ENCODE measurements at places on chromosomes 7 and 10.

GRCh38 chr7:20784388-20785156 is 2.1 kb downstream of the SP8 start:
- no peak for DNase-seq

- DNase-seq = no peak
These were observed 90.0 kb downstream of the PLXNA4 start for GRCh38 chr7:132486274-132486610.

DNA sequence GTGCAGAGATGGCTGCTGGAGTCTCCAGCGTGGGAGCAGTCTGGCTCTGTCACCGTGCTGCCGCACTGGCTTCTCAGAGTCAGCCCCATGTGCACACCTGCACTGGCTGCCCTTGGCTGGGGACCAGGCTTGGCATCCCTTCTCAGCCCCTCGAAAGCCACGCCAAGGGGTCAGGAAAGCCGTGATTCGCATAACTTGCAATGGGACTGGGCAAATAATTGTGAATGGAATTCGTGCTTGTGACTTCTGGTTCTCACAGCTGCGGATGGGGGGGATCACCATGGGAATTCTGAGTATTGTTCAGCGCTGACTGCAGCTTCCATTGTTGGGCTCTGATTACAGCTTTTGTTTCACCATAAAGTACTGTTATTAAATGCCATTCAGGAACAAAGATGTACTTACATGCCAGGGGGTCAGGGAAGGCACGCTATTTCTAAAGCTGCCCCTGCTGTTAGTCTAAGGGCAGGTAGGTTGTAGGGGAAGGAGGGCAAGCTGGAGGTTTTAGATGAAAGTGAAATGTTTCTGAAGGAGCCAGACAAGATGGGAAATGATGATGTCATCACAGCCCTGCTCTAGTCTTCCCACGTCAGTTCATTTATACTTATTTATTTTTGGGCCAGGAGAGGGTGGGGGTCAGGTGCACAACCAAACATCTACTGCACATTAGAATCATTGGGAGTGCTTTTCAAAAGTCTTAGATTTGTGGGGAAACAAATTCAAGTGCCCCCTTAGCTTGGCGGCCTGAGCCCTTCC is 5.8 kb upstream of the PLEKHA1 start:
- no peak for DNase-seq

GRCh38 chr7:30880941-30881340 is 30.7 kb upstream of the AQP1 start:
- DNase-seq = no peak

DNA sequence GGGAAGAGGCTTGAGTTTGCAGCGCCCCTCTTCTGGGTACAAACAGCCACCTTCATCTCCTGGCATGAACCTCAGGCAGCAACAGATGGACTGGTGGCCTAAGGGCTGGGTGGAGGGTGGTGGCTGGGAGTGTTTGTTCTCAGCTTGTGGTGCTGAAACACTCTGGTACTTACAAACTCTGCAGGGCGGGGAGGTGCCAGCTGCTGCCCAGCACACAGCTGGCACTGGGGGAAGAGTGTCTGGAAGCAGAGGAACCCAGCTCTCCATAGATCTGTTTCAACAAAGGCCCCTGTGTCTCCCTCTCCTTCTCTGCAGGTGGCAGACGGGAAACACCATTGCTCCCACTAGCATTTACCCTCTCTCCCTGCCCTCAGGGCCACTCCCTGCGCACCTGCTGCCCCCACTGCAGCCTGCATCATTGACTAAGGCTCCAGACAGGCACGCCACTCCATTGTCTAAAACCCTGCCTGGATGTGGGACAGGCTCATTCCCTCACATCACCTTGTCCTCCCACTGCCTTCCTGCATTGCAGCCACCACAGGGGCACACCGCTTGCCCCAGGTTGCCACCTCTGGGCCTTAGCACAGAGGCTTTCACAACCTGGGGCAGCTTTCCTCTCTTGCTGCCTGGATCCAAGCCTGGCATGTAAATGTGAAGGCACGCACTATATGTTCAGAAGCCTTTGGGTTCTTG is 6.5 kb downstream of the ARHGAP22 start:
- peak; percentile 63 for DNase-seq

DNA sequence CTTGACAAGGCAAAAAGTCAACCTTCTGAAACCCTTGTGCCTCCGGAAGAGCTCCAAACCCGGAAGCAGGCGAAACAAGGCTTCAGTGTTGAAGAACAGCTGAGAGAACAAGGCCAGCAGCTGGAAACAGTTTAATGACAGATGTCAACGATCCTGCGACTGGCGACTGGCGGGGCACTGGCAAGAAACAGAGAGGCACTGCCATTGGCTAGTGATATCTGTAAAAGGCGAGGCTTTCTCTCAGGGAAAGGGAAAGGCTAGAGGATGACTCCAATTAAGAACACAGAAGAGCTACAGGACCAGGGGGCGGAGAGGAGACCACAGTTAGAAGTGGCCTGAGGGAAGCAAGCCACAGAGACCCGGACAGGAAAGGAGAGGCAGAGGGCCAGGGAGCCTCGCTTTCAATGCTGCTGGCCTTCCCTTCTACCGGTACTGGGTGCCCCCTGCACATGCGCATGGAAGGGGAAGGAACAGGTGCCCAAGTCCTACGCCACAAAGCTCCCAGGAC is 19.4 kb downstream of the ITGB1 start:
- DNase-seq = peak; percentile 46

DNA sequence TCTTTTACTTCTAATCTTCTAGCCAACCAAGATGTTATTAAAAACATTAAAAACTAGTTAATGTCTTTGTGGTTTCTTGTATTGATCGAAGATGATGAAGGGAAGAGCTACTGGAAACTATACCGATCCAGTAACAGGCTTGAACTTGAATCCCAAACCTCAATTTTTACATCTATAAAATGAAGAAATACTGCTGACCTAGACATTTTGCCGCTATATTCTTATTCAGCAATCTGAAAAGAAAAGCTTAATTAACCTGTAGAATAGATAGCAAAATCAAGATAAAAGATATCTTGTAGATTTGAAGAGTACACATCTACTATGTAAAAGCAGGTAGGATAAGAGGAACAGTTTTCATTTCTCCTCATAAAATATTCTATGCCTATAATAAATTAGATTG is 326.1 kb upstream of the LRRN3 start:
- DNase-seq = no peak

DNA sequence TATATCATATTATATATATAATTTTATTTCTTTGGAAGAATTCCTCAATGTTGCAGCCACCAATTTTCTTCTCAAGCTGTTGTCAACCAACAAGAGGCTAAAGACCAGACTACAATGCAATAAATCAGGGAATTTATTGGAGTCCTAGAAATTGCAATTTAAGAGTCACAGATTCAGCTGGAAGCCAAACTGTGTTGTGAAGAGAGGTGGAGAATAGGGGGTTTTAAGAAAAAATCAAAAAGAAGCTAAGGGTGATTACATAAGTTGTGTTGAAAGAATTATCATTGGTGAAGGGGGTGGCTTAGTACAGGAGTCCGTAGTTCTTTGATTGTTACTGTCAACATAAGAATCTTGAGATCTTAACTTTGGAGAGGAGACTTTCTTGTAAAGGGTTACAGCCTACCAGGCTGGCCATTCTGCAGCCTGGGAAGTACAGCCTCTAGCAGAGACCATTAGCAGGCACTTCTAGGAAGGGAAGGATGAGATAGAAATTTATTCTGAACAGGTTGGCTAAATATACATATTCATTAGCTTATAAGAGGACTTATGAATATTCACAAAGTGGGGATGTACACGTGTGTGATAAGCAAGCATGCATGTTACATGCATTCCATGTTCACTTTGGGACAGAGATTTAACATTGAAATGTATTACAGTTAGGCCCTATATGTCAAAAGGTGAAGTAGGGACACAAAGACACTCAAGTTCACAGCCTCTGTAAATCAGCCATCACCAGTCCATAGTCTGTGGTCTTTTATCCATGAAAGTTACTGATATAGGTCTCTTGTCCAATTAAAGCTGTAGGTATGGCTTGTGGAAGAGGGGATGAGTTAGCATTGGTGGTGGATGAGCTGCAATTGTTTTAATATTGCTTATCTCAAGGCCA is 8.3 kb upstream of the TMEM168 start:
- no peak for DNase-seq

DNA sequence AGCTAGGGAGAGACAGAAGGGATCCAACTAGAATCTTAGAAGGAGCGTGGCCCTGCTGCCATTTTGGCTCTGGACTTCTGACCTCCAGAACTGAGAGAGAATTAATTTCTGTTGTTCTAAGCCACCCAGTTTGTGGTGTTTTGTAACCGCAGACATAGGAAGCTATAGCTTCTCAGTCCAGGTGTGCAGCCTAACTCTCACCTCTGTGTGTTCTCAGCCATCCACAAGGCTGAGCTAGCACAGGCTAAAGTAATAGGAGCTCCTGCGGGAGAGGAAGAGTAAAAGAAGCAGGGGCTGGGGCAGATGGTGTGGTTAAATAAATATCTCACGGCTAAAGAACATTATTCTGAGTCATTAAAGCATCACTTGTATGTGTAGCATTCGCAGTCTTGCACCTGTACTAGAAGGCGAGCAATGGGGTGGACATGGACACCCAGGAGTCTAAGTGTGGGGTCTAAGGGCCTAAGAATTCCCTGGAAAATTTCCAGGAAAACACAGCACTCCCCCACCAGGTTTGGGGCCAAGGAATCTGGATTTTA is 94.1 kb downstream of the AOAH start:
- DNase-seq = no peak

DNA sequence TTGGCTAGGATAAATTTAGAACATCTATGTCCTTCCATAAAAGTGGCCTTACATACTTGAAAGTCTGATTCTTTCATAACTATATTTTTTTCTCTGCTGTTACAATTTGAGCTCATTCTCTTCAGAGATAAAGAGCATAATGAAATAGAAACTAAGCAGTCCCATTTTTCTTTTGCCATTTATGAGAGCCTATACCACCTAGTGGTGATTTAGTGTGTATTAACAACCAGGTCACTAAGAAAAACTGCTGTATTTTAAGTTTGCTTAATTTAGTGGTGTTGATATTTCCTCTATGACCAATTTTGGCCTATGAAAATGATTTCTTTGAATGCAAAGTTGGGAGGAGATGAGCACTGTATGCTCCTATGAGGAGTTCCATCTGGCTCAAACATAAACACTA is 88.7 kb upstream of the ZWINT start:
- no peak for DNase-seq

DNA sequence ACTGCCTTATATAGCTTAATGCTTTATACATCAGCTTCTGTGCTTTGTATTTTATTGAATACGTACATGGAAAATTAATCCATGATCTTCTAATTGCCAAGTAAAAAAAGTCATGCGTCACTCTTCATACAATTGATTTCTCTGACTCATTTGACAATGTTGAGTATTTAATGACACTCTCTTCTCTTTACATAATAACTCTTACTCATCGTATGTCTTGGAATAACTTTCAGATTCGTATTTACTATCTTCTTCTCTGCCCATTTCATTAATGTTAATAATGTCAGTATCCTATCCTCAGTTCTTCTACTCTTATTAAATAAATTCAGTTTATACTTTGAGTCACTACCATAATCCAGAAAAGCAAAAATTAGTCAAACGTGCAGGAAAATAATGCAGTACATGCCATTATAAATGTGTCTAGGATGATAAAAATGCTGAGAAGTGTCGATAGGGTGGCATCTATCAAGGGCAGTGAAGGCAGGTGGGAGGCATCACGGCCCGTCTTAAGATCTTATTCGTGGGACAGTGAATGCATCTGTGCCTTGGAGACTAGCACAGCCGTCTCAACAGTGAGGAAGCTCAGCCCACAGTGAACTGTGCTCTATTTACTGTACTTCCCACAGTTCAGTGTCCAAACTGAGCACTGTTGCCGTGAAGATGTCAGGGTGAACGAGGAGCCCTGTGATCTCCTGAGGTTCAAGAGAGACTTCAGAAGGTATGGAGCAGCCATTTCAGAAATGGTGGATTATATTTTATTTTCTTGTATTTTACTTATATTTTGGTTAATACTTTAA is 39.8 kb upstream of the AKR1E2 start:
- no peak for DNase-seq

DNA sequence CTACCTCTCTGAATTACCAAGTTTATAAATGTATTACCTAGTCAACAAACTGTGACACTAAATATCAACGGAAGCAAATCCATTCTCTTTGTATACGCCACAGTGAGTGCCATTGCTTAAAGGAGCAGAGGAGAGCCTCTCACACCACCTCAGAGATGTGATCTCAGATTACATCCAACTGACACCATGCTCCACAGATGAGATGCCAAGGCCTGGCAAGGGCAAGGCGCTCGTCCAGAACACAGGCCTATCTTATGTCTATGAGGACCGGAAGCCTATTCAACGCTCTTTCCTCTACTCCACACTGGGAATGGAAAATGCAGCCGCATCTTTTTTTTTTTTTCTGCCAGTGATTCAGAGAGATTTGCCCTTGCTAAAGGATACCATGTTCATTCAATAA is 11.4 kb downstream of the PDIA4 start:
- DNase-seq = no peak

- DNase-seq = no peak
These were observed 58.3 kb upstream of the HECW1 start for GRCh38 chr7:43054052-43054722.

DNA sequence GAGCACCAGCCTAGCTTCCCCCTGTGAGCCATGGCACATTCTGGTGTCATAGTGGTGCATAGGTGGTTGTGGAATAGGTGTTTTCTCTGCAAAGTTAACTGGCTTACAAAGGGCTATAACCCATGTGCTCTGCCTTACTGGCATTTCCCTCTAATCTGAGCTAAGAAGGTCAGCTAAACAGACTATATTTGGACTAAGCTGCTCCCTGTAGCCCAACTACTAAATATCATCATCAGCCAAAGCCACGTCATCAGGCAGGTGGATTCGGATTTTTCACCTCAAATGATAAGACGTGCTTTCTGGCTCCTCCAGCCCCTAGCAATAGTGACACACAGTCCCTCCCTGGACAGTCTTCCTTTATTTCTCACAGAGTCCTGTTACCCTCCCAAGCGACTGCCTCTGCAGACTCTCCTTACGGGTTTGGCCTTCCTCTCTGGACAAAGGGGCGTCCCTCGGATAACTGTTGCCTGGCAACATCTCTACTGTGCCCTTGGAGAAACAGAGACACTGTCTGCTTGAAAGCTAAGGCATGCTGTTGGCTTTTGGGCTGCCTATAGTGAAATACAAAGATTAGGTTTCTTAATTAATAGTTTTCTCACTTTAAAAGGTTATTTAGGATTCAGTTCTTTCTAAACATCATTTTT is 9.1 kb downstream of the SLC13A4 start:
- no peak for DNase-seq

- no peak for DNase-seq
These were observed 32.8 kb downstream of the LIMK1 start for GRCh38 chr7:74116356-74116755.

DNA sequence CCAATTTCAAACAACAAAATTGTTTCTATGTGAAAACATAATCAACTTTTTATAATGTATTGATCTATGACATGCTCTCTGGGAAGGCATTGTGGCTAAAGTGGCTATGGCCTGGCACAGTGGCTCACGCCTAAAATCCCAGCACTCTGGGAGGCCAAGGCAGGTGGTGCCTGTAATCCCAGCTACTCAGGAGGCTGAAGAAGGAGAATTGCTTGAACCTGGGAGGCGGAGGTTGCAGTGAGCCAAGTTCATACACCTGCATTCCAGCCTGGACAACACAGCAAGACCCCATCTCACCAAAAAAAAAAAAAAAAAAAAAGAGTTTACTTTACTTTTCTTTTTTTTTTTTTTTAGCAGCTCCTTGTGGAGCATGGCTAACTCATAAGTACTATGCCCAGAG is 38.9 kb upstream of the CPN1 start:
- DNase-seq = no peak

GRCh38 chr7:4633012-4633411 is 49.1 kb upstream of the FOXK1 start:
- peak; percentile 1 for DNase-seq

All from NCI-H1694 treated with DMSO at 0.1 percent for 48 hours (cell line).